Non-pigmented ciliary epithelial cell (primary cell): ENCODE measurements at places on chromosomes 3 and 15.
A peak's percentile ranks its signal among the peaks of the same experiment; 100 is the strongest.

DNA sequence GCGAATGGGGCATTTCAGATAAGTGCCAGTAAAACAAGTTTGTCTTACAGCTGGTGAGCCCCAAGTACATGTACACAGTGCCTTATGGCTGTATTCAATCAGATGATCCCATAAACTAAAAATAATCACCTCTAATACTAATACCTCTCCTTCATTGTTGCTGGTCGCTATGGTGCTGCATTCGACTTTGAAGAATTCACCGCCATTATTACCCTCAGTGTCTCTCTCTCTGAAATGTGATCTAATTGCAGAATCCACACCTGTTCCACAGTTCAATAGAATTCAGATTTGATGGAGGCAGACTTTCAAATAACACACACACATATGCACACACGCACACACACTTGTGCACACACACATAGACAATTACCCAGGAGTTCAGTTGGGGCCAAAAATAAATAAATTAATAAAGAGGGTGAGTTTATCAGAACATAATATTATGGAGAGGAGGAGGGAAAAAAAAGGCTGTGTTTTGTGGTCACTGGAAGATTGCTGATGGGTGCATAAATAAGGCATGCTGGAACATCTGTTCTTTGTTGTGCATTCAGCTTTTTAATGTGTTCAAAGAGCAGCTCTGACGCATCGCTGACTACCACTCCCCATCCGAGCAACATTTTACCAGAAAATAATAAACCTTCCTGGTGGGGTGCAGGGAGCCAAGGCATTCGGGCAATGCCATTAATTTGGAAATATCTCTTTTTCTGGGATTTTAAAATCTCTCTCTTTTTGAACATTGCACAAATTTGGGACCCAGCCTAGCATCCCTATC is 235.7 kb downstream of the SATB1 start:
- DNase-seq = no peak

DNA sequence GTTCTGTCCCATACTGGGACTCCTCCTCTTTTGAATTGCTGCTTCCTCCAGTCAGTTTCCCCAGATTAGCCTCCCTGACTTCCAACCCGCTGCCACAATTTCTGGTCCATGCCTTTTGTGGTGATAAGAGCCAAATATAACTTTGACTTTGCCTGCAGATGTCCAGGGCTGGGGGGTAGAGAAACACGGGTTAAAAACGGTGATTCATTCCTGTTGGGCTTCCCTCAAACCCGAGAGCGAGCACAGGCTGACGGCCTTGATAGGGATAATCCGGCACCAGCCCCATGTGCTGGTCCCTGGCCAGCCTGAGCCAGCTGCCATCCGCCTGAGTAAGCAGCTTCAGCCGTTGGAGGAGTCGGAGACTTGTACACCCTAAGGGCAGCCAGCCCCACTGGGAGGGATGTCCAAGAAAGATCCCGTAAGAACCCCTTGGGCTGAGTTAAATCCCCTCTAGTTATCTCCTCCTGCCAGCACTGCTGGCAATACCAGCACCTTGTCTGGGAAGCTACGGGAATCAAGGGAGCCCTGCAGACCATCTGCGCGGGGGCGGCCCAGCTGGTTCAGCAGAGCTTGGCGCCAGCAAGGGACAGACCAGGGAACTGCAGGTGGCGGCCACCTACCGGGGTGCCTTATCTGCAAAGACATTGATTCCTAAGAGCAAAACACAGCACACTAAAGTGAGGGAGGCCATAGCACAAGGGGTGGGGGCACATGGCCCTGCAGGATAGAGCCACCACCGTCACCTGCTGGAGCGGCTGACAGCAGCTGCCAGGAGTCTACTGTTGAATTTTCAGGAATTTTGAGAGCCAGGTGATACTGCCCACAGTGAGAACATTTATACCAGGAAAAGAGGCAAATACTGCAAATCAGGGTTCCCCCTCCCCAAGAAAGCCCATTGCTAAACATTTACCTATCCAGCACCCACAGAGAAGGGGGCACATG is 18.1 kb downstream of the CSPG4 start:
- peak; percentile 95 for DNase-seq

GRCh38 chr15:85854345-85855097 is 59.8 kb upstream of the KLHL25 start:
- no peak for DNase-seq

DNA sequence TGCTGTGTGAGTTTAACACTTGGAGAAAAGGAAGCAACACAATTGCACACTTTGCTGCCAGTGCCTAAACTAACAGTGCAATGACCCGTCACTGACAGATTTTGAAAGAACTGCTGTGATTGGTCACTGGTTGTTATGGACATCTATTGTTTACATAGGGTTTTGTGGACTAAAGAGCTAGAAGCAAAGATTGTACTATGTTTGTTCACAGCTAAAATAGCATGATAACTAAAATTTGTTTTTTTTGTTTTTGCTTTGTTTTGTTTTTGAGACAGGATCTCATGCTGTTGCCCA is 112.4 kb upstream of the GOLGA8J start:
- DNase-seq = no peak

GRCh38 chr3:126969586-126969985 is 13.3 kb upstream of the PLXNA1 start:
- DNase-seq = no peak
